ENCODE measurements at places on chromosomes 1 and 21.

- DNase-seq: no peak
Observed at GRCh38 chr1:3053366-3053980, 15.5 kb upstream of the PRDM16 start.

GRCh38 chr1:115898020-115898419 lies 57.1 kb upstream of the NHLH2 start:
- DNase-seq: no peak

DNA sequence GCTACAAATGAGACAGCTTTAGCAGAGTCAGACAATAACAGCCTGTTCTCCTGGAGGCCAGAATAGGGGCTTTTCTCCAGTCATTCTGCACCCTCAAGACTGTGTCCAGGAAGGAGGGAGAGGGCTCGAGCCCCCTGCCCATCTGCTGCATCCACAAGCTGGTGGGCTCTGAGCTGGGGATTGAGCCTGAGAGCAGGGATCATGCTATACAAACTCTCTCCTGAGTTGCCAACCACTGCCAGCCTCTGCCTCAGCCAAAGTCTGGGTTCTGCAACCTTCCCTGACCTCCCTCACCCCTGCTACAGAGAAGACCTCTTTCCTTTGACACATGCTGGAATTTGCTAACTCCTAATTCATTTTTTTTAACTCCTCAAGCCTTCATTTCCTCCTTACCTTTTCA lies 14.8 kb upstream of the PPM1J start:
- no peak for DNase-seq

DNA sequence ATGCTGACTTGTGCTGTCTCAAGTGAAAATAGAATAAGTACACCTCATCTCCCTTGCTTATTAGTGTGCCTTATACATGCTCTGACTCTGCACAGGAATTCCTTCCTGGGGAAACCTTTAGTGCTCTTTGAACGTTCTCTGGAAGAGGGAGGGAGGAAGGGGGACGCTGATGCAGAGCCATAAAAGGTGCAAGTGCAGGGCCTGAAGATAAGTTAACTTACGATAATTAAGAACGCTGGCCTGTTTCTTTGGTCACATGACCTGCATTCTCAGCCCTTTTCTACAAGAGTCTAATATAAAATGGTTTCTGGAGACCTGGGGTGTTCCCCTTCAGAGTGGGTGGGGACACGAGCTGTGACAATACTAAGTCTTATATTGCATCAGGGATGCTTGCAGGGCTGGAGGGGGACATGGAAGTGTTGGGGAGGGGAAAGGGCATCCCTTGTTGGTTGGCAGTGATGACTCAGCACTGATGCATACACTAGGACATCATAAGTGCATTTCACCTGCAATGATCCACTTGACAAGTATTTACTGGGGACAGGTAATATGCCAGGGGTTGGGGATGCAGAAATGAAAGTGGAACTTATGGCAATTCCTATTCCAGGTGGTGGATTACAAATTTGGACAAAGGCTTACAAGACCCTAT lies 26.3 kb upstream of the KIAA0040 start:
- no peak for DNase-seq

DNA sequence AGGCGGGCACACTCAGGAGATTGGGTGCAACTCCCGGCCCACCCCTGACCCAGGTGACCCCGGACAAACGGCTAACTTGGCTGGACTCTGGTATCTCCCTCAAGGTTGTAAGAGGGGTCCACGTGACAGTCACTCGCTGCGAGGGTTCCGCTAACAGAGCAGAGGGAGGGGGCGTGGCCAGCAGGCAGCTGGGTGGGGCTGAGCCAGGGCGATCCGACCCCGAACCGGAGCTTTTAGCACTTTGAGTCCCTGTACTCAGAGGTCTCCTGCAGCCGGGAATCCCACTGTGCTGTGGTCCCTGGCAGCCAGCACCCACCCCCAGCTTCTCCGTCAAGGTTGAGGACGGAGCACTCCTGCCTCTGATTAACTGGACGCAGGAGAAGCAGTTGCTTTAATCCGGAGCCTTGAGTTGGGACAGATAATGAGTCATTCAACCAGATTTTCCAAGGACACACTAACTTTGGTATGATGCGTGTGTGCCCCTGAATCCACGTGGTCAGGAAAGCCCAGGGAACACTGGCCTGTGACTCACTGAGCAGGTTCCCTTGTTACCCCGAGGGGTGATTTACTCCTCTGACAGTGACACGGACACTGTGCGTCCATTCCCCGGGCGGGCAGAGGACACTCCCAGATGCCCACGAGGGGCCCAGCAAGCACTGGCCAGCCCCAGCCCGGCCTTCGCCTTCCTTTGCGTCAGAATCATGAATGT lies 16.8 kb downstream of the TRPM2 start:
- no peak for DNase-seq

GRCh38 chr1:115712911-115713609 lies 55.5 kb downstream of the CASQ2 start:
- DNase-seq: no peak

DNA sequence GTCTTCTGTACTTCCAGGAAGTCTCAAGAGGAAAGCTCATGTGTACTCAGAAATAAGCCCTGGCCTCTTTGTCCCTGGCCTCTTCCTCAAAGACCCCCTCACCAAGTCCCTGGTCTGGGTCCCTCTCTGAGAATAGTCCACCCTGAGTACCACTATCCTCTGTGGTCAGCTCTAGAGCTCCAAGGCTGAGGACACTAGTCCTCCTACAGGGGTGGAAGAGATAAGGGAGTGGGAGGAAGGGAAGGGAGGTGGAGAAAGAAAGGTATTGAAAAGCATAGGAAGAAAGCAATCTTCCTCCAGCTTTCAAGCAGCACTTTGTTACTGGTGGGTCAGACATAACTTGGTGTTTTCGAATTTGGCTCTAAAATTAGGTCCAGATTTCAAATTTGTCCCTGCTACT lies 181.4 kb downstream of the NRIP1 start:
- no peak for DNase-seq

DNA sequence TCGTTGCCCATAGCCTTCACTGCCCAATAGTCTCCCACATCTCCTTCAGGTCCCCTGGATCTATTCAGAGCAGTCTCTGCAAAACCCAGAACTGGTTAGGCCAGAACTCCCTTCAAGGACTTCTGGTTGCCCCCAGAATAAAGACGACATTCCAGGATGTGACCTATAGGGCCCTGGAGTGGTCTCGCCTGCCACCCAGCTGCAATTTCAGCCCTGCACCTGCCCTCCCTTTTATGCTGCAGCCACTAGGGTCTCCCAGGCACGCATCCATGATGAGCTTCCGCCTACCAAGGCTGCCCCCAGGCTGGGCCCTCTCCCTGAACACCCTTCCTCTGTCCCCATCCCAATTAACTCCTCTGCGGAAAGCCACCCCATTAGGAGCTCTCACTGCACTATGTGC lies 7.2 kb upstream of the TSPEAR start:
- no peak for DNase-seq

DNA sequence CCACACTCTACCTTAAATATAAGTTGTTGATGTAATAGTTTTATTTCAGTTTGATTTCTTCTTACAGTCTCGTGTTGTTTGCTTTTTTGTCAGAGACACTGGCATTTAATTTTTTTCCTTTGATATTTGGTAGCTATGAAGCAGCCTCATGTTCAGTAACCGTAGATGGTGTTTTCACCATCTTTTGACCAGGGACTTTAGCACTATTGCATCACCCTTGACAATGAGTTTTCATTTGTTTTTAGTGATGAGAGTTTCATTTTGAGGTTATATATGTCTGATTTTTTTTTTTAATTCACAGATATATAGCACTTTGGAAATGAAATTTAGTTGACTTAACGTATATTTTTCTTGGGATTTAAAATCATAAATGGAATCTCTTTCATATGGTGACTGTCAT lies 36.2 kb downstream of the CEP350 start:
- no peak for DNase-seq

GRCh38 chr1:87786229-87786628 lies 457.5 kb downstream of the LMO4 start:
- no peak for DNase-seq

DNA sequence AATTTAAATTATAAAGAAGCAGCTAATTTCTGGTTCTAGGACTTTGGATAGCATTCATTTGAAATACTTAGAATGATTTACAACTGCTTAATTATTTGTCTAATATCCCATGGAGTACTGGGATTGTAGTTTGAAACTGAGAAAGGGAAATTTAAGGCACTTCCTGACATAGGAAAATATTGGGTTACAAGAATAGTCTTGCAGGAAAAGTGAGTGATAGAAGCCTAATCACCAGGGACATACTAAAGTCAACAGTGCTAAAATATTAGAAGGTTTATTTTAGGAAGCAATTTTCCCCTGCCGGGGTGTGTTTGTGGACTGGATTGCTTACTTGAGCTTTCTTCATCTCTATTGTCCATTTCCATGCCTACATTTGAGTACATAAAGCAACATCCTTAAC lies 661.6 kb downstream of the ADGRL2 start:
- DNase-seq: no peak

GRCh38 chr1:156195853-156196252 lies 1.9 kb downstream of the SLC25A44 start:
- no peak for DNase-seq

DNA sequence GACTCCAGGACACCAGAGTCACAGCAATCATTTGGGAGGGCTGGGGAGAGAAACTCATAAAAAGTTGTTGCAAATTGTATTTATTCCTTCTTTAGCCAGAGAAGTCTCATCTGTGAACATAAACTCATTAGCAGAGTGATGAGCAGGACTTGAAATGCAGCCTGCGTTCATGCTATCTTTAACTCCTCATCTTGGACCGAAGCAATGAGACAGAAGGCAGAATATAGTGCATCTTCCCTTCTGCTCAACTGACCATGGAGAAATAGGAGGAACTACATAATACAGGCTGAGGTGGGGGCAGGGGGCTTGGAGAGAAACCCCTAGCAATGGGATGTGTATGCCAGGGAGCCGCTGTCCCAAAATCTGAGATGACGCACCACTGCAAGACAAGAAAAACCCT lies 121.8 kb upstream of the AJAP1 start:
- no peak for DNase-seq

- DNase-seq: no peak
Observed at GRCh38 chr1:95308276-95309030, 74.4 kb downstream of the RWDD3 start.

DNA sequence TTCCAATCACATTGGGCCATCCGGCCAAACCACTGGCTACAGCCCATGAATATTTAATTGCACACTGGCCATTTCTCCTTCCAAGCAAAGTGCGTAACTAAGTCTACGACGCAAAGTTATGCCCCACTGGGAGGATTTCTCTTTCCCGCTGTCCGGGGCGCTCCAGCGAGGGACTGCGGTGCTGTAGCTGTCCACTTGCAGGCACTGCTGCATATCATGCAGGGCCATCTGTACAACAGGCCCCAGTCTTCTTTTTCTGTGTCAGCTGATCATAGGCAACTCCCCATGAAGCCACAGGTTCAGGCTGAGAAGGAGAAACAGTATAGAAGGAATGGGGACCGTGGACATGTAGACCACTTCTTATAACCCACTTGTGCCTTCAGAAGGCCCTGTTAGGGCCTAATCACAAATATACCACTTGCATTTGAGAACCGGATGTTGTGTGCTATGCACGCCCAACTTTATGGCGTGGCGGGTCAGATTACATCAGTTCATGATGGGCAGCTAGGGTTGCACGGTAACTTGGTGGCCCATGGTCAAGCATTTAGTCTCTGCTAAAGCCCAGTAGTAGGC lies 58.0 kb downstream of the ADSS2 start:
- no peak for DNase-seq

DNA sequence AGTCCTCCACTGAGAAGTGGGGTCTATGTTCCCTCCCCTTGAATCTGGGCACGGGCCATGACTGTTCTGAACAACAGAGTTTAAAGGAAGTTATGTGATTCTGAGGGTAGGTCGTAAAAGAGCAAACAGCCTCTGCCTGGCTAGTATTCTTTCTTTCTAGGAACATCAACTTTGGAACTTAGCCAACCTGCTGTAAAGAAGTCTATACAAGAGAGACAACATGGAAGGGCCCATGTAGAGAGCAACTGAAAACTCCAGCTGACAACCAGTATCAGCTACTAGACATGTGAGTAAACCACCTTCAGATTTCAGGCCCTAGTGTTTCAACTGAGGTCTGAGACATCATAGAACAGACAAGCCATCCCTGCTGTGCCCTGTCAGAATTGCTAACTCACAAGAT lies 7.5 kb downstream of the SELENOF start:
- DNase-seq: no peak

DNA sequence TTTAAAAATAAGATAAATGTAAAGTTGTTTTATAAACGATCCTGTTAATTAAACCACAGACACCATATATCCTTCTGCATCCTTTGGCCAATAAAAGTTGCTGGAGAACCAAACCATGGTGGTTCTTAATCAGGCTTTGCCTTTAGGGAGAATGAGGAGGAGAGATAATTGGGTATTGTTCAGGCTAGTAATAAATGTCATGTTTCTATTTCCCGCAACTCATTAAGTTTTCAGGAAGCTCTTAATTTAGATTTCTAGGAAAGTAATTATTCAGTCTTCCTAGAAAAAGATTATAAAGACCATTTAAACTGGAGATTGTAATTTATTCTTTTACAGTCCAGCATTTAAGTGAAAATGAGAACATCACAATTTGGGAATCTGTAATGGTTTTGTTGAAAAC lies 34.5 kb downstream of the RAB4A start:
- no peak for DNase-seq

DNA sequence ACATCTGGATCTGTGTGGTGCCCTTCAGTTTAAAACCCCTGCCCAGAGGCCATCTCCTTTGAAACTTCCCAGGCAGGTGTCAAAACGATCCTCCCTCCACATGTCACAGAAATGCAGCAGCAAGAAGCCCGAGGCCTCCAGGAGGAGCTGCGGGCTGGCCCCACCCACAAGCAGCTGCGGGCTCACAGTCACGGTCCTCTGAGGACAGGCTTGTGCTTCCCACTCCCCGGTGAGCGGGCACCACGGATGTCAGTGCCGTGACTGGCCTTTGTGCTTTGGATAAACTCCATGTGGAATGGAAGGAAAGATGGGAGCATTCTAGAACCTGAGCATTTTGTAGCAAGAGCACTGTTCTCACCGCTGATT lies 65.8 kb downstream of the SIK1 start:
- DNase-seq: no peak

GRCh38 chr1:47875831-47876586 lies 121.2 kb downstream of the TRABD2B start:
- DNase-seq: no peak

- no peak for DNase-seq
Observed at GRCh38 chr1:182829285-182829932, 9.7 kb upstream of the DHX9 start.

DNA sequence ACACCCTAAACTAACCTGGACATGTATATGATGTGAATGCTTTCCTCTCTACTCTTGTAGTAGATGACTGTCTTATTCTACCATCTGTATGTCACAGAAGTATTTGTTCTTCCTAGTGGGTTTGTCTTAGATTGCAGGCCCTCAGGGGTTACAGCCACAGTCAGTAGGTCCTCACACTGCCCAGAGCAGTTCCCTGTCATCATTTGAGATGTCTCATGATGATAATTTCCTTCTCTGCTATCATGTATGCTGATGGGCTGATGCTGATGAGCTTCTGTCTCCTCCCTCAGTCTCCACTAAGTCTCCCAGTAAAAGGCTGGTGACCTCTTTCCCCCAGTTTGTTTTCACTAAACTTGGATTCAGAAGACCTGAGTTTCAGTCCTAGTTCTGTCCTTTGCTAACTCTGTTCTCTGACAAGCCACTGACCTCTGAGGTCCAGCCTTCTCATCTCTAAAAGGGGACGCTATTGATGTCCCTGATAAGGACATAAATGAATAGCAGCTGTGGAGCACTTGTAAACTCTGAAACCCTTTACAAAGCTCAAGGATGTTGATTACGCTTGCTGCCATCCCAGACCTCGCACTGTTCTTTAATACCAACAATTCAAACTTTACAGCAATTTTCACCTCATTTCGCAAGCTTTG lies 3.1 kb upstream of the ETV3 start:
- no peak for DNase-seq

- DNase-seq: no peak
Observed at GRCh38 chr1:213925531-213926182, 62.1 kb upstream of the PROX1 start.

GRCh38 chr1:156773607-156774006 lies 6.3 kb downstream of the PRCC start:
- DNase-seq: no peak
